ENCODE measurements at places on chromosomes 6 and 20. TPM values are rescaled to one million over a fixed set of nuclear protein-coding genes. Genes with fewer than 3 reads are reported as not detected.

DNA sequence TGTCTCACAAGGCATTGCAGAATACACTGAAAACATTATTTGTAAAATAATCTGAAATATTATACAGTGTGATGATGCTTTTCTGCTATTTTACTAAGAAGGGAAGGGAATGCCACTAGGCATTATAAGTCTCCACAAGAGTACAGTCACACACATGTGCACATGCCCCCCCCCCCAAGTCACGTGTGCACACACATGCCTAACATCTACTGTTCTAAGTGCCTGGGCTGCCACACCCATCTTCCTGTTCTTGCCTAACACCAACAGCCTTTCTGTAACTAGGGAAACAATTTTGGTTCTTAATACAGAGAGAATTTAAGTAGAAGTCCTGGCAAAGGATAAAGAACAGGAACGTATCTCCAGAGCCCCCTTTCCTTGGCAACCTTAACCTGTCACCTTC, 58.2 kb upstream of the BCLAF1 start:
- no peak for DNase-seq

DNA sequence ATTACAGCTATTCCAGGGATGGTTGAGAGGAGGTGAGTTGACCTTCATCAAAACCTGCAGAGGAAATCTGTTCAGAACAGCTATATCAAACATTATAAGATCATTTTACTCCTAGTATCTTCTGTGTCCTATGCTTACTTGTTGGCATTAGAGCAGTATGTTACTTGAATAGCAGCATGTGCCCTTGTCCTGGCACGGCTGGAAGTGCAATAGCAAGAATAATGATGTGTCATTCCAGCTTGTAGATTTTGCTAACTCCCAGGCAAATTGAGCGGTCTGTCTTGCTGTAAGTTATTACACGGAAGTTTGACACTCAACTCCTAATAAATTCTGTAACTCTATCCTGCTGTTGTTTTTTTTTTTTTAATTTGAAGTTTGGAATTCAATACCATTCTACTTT, 385.5 kb downstream of the TENT5A start:
- no peak for DNase-seq

DNA sequence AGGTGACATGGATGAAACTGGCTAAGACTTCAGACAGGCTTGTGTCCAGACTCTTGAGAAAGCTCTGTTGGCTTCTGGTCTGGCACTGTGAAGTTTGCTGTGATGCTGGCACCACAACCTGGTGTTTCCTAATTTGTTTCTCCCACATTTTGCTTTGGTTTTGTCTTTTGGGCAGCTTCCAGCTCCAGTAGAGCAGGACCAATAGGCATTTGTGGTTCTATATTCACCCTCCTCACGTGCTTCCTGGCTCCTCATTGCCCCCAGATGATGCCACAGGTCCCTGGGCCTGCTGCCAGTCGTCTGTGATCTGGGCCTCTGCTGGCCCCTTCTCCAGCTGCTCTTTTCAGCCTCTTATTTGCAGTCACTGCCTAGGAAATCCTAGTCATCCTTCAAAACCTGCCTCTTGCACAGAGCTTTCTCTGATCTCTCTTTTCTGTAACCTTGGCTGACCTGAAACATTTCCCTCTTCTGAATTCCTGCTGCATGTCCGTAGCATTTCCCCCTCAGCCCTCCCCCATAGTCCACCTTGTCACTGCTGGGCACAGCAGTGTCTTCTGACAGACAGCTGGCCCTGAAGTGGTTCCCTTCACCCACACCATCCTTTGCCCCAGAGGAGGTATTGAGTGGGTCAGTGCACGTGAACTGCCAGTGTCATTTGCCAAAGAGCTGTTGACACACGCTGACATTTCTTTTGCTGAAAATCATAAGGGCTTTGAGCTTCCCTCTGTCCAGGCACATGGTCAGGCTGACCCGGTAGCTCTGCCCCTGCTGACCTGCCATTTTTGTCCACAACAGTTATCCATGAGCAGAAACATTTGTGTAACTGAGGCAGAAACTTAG, 63.0 kb downstream of the PTPN1 start:
- no peak for DNase-seq

GRCh38 chr6:28315628-28316027, 20.3 kb downstream of the ZSCAN31 start:
- DNase-seq: no peak

The ERVFRD-1 gene
- not detected for total RNA-seq

GRCh38 chr6:126803769-126804168, 314.7 kb upstream of the RSPO3 start:
- DNase-seq: no peak

- no peak for DNase-seq
These were observed 522.1 kb upstream of the BTBD3 start for GRCh38 chr20:11395581-11395980.

DNA sequence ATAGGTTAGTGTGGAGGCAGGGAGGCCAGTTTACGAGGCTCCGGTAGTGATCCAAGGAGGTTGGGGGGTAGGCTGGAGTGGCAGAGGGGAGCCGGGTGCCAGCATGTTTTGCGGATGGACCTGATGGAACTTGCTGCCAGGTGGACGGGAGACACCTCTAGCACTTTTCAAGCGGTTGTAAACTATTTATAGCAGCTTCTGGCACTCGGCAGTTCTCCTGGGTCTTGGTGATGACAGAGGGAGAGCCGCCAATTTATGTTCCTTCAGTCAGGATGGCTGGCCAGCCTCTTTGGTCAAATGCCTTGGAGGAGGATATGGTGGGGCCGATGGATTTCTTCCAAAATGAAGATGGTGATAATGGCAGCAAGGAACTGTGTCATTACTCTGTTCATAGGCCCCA, 28.8 kb downstream of the TFAP2C start:
- DNase-seq: no peak

DNA sequence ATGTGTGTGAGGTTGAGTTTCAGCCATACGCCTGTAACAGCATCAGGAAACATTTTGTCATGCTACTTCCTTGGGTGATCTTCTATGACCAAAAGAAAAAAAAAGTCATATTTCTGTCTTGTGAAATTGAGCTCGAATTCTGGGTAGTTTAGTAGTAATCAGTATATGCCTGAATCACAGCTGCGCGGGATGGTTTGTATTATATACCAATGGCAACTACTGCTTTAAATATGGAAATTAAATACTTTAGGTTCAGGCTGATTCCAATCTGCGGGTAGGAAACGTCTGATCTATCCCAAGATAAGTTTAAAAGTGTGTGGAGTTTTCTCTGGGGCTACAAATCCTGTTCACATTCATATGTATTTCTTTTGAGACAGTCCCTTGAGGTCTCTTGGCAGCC, 115.6 kb upstream of the FERMT1 start:
- no peak for DNase-seq

- no peak for DNase-seq
These were observed 33.0 kb downstream of the AKIRIN2 start for GRCh38 chr6:87669051-87669450.

DNA sequence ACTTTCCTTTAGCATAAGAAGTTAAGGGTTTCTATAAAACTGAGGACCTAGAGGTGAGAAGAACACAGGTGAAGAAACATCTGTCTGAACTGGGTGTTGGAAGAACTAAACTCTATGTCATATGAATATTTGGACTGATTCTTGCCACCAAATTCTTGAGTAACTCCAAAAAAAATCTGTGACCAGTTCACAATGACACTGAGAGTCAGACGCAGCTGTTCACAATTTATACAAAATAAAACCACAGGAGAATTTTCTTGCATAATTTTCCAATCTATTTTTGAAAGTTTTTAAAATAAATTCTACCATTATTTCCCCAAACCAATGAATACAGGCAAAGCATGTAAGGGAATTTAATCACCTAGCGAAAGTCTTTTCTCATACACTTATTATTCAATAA, 148.1 kb upstream of the TCF21 start:
- DNase-seq: no peak

- DNase-seq: no peak
These were observed 11.5 kb downstream of the RIOK1 start for GRCh38 chr6:7401075-7401474.

The CPXM1 gene
- total RNA-seq: 2.9 TPM

- DNase-seq: no peak
These were observed 778.8 kb downstream of the KIF16B start for GRCh38 chr20:15794409-15794808.

GRCh38 chr6:53659458-53659857, 6.1 kb downstream of the KLHL31 start:
- no peak for DNase-seq

DNA sequence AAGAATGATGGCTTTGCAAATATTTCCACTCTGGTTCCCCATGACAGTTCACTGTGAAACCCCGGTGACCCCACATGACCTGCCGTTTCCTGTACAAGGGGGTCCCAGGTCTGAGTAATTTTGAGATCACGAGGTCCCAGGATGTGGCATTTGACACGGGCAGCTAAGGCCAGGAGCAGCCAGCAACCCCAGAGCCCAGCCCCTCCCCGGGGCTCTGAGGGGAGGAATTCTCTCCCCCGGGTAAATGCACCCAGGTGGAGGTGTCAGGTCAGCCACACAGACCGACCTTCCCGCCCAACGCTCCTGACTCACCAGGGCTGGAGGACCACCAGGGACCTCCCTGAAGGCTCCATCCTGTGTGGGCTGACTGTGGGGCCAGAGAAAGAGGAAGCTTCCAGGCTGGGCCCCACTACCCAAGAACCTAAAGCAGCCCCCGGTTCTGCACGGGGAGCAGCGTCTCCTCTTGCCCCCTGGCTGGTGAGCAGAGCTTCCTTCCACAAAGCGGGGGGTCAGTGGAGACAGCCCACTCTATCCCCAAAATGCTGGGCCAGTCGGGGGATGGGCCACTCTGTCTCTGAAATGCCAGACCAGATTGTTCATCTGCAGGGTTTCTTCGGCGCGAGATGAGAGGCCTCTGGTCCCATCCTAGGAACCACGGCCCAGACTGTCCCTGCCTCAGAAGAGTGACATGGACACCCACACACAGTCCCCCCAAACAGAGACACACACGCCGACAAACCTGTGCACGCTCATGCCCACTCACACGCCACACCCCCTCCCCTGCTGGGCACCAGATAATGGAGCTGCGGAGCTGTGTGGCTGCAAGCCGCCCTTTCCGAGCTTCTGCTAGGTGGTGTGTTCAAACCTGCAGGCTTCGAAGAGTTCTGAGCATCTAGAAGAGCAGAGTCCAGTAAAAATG, 23.4 kb upstream of the SLCO4A1 start:
- peak; percentile 75 for DNase-seq

GRCh38 chr20:1189827-1190226, 5.0 kb upstream of the TMEM74B start:
- DNase-seq: no peak

- no peak for DNase-seq
These were observed 25.0 kb downstream of the CYB5R4 start for GRCh38 chr6:83884523-83884922.

The TINAG gene
- total RNA-seq: not detected

DNA sequence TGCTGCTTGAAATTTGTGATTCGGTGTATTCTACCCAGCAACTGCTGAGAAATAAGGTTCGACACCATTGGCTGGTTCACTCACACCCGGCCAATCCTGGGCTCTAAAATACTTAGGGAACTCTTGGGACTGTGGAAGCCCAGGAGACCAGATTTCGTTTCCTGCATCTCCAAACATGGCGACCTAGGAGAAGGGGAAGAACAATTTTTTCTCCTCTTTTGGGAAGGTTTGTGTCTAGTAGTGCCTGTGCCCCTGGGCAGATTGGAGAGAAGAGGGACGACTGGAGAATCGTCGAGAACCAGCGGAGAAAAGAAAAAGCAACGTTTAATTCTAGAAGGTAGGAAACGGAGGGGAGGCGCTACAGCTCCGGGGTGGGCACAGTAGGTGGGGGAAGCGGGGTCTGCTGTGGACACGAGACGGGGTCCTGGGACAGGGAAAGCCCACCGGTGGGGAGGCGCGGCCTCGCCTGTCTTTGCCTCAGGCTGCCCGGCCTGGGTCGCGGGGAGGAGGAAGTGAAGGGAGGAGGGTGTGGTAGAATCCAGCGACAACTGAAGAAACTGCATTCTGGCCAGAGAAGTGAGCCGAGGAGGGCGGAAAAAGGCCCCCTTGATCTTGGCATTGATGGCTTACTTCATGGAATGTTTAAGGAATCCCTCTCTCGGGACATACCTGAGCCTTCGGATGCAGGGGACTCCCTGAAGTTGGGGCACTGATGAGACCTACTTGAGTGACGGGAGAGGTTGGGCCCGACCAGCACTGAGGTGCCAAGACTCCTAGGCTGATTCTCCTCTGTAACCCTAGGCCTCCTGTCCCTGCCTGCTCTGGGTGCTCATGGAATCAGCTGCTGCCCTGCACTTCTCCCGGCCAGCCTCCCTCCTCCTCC, at the start of gene BTN2A1:
Gene BTN2A1, plus strand, starts transcription at position 150 of the 883 bp plus-strand sequence. Its CDS starts 682 bp downstream, at position 832.
- peak; percentile 76 for DNase-seq

DNA sequence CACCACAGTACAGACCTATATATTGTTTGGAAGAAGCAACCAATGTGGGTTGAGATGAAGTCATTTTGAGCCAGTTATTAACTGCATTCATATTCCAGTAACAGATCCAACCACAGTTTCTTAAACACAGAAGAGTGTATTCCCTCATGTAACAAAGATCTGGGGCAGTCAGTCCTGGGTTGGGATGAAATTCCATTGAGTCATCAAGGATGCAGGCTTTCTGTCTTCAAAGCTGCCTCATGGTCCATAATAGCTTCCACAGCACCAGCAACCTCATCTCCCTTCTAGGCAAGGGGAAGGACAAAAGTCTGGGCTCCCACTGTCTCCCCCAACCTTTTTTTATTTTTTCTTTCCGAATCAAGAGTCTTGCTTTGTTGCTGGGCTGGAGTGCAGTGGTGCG, 2.9 kb upstream of the SOD2 start:
- no peak for DNase-seq

Data from activated CD4-positive, alpha-beta T cell treated with anti-CD3 and anti-CD28 coated beads for 36 hours (primary cell).